ENCODE measurements at places on chromosomes 11 and 22.

DNA sequence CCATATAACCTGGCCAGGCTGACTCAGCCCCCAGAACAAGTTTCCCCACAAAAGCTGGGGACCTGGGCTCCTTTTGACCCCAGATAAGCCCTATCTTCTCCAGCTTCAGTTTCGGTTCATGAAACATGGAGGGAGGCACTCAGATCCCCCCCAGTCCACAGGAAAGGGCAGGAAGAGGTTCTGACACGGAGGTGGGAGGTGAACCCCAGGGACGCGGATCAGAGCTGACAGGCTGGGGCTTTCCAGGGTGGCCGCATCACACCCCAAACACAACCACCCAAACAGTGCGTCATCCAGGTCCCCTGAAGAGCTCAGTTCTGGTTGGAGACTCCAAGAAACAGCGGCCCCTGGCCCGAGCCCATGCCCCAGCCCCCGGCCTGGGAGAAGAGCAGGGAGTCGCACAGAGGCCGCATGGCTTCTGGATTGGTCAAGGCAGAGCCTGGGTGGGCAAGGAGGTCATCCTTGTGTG, 44.3 kb upstream of the A4GALT start:
- no peak for DNase-seq

GRCh38 chr11:12543596-12544415, 130.4 kb upstream of the TEAD1 start:
- no peak for DNase-seq

- DNase-seq = no peak
Observed at GRCh38 chr22:17410576-17410975, 41.3 kb downstream of the CECR2 start.

DNA sequence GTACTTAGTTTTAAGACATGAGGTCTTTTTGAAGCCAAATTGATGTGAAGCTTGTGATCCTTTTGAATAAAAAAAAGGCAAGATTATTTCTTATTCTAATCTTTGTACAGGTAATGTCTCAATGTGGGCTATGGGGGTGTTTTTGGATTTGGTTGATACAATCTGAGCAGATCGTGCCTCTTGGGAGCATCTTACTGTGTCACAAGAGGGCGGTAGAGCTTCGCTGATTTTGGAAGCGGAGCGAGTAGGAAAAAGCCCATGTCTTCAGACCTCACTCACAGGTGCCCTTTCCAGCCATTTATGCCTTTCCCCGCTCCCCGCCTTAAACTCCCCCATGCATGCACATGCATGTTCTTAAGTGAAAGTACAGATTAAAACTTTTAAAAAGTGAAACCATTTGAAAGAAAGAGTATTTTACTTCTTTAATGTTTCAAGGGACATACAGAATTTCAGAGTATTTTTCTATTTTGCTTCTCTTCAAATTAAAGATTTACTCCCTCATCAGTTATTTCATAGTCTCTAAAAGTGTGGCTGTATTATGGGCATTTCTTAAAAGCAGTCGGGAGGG, 18.8 kb downstream of the DDX25 start:
- no peak for DNase-seq

- DNase-seq = peak; percentile 15
Observed at GRCh38 chr22:27804470-27805297, 3.1 kb upstream of the MN1 start.

DNA sequence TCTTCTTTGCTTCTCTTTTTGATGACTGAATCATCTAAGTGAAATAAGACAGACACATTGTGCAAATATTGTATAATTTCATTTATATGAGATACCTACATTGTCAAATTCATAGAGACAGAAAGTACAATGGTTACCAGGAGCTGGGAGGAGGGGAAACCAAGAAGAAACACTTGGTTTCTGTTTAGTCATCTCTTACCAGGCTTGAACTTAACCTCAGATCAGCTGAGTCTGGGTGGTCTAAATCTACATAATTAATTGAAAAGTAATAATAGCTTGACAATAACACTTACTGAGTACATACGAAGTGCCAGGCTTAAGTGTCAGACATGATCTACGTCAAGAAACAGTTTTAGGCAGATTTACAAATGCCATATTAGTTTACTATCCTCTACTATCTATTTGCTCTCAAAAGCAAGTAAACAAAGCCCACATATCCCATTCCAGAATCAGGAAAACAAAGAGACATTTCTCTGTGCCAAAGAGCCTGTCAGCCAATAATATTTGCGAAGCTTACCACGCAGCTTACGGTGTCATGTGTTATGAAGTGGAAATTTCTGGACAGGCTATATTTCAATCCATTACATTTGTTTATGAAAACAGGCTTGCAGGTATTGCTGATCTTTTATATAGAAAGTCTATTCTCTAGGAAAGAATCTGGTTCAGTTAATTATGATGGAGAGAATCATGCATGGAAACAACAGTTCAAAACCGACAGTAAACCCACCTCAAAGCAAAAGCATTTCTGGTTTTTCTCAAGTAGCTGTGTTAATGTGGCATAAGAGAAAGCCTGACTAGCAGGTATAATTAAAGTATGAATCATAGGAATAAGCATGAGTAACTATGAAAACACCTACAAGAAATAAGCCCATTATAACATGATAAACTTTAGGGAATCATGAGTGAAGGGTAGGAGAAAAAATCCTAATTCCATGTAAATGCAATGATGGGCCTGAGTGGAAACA, 2.7 kb upstream of the ARHGAP42 start:
- DNase-seq = no peak

- DNase-seq = no peak
Observed at GRCh38 chr11:45736424-45736823, 68.5 kb upstream of the SLC35C1 start.

DNA sequence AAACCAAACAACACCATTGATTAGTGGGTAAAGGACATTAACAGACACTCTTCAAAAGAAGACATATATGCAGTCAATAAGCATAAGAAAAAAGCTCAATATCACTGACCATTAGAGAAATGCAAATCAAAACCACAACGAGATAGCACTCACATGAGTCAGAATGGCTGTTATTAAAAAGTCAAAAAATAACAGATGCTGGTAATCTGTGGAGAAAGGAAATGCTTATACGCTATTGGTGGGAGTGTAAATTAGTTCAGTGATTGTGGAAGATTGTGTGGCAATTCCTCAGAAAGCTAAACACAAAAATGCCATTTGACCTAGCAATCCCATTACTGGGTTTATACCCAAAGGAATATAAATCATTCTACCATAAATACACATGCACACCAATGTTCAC, 182.6 kb downstream of the TRPC6 start:
- no peak for DNase-seq

DNA sequence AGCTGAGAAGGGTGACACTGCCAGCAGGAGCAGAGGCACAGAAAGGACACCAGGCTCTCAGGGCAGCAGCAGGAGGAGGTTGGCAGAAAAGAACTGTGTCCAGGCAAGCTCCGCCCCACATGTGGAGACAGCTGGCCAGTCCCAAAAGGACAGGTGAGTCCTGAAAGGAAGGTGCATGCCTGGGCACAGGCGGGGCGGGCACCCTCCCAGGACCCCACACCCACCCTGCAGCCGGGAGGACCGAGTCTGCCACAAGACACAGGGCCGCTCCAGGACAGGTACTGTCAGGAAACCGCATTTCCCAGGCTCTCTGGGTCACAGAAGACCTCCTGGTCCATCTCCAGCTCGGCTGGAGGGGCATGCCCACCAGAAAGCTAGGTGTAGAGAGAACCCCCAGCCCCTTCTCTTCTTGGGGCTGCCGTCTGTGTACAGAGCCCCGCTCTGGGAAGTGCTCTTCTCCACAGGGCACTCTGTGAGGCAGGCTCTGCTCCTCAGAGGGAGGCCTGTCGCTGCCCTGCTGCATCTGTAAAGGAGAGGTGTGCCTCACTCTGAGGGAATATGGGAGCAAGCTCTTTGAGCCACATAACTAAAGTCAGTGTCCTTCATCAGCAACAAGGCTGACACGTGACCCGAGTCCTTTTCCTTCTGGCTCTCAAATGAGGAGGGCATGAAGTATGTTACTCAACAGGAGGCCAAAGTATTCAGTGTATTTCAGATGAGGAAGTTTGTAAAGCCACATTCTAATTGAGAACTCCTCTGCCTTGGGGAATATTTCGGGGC, 50.5 kb downstream of the CLTCL1 start:
- no peak for DNase-seq

DNA sequence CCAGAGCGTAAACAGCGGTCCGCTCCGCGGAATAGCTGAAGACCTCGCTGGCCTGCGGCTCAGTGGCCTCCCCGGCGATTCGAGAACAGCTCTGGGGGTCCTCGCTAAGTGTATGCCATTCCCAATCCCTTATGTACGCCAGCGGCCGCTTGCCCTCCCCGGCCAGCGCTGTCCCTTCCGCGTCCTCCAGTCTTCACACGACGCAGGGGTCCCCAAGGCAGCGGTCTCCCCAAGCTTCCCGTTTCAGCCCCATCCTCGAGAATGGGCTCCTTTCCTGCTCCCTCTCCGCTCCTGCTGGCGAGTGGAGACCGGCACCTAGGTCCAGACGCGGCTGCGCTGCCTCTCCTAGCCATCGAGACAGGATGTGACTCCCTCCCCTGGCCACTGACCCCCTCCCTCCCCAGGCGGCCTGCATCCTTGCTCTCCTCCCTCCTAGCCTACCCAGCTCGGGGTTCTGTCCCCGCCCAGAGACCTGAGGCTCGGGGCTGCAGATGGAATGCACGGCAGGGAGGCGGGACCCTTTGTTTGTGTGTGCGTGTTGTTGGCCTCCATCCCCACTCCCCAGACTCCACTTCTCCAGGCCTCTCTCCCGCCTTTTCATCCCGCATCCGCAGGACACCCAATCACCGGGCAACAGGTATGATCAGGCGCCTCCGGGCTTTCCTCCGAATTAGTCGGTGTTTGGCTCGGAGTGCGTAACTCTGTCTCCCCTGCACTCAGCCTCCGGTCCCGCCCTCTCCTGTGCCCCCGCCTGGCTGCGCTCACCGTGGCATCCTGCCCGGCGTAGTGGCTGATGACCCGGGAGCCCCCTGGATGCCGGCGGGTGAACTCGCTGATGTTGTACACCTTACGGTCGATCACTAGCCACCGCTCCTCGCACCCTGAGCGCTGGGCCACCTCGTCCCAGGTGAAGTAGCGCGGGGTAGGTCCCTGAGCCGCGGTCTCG, 740 bp downstream of the FADS1 start:
- no peak for DNase-seq

- no peak for DNase-seq
Observed at GRCh38 chr22:33470456-33470855, 412.3 kb upstream of the SYN3 start.

GRCh38 chr22:17627961-17628405, 566 bp downstream of the ATP6V1E1 start:
- no peak for DNase-seq

DNA sequence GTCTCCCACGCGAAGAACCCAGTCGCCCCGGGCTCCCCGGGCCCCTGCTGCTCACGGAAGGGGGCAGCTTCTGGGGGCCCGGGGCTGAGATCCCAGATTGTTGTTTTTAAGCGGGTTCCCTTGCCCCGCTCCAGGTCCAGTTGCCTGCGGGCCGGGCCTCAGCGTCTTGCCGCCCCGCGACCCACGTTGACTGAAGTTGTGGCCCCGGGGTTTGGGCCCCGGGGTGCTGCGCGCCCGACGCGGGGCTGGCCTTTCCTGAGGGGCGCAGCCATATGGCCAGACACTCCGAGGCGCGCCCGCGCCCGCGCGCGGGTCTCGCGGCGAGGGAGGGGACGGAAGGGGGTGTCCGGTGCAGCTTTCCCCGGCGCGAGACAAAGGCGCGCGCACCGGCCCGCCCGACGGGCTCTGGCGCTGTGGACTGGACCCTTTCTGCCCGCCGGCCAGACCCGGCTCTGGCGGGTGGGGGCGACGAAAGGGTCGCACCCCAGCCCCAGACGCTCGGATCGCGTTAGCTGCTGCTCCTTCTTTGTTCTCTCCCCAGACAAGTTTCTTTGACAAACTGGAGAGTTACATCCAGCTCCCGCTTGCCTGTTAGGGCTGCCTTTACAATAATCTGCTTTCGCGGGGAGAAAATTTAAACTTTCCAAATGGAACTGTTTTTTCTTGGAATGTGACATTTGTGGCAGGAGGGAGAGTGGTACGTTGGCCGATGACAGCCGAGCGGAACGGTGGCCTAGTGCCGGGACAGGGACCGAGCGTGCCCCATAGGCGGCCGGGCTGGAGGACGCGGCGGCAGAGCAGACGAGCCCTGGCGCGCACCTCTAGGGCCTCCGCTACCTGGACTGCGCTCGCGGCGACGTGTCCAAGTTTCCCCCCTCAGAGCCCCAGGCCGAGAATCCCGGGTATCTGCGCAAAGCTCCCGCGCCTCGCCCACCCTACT, 716 bp downstream of the AMOTL1 start:
- DNase-seq = no peak

GRCh38 chr11:110337570-110338193, 41.3 kb upstream of the RDX start:
- DNase-seq = no peak

GRCh38 chr11:22431106-22431505, 92.9 kb downstream of the SLC17A6 start:
- DNase-seq = no peak

GRCh38 chr22:22914726-22915669, 27.4 kb downstream of the IGLL5 start:
- DNase-seq = no peak

DNA sequence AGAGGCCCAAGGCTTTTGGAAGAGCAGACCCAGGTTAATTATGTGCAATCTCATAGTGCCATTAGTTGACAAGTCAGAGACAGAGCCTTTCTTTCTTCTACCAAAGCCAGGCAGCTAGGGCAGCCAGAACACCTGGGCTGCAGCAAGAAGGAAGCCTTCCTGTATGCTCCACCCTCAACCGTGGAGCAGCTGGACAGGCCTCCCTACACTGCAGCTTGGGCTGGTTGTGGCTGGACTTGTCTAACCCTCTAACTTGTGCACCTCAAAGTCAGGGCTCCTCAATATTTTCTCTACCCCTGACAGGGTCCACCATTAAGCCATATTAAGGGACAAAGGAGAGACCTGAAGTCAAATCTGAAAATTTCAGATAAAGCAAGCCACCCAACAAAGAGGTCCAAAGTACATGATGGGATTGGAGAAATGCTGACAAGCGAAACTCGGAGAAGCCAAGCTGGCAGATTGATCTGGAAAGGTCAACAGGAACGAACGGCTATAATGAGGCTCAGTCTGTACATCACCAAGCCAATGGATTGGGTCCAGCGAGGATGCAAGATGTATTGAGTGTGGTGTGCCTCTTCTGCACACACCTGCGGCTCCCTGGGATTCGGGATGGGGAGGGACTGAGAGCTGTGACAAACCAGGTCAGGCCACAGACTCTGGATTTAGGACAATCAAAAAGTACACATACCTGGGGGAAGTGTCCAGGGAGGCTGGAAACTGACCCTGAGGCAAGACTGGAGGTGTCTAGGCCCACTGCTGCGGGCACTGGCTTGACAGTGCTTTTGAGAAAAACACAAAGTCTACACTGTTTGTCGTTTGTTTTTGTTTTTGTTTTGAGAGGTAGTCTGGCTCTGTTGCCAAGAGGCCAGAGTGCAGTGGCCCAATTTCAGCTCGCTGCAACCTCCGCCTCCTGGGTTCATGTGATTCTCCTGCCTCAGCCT, 11.7 kb upstream of the SLC43A3 start:
- no peak for DNase-seq

DNA sequence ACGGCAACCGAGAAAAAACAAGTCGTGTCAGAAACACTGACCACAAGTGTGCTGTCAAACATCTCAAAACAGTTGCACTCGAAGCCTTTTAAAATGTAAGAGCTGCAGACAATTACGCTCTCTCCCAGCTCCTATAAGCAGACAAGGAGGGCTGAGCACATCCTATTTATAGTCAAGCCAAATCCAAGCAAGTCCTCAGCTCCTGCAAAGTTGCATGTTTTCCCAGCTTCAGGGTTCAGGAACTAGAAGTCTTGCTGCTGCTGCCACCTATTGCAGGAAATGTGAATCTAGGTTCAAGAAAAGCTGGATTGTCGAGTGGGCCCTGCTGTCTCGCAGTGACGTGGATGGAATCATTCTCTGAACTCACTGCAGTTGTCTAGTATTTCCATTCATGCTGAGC, 15.5 kb downstream of the EFCAB6 start:
- DNase-seq = no peak

All from stimulated activated CD4-positive, alpha-beta T cell treated with anti-CD3 and anti-CD28 coated beads, TNF-alpha, amount 100 ng/mL, for 1 hour (primary cell).